ENCODE measurements at places on chromosomes 4 and X. TPM values are rescaled to one million over a fixed set of nuclear protein-coding genes. Genes with fewer than 3 reads are reported as not detected.

DNA sequence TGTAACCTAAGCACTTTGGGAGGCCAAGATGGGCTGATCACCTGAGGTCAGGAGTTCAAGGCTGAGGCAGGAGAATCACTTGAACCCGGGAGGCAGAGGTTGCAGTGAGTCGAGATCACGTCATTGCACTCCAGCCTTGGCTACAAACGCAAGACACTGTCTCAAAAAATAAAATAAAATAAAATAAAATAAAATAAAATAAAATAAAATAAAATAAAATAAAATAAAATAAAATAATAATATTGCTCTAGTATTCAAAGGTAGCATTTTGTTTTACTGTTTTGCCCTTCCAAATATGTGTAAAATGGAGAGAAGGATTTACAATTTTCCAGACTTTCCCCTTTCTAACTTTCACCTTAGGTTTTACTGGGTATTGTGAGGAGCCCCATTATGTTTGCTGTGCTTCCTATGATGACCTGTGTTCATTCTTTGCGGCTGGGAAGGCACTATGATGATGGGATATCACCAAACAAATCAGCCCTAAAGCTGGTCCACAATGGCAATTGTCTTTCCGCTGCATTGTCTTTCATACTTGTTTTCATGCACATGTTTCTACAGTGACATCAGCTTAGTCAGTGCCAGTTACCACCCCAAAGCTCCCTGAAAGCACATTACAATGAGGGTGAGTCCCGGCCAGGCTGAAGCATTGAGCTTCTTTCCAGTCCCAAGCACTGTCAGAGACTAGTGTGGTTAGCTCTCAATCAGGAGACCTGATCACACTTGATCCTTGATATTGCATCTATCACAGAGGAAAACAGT is 50.8 kb downstream of the DTHD1 start:
- DNase-seq, result no peak

- no peak for DNase-seq
These were observed 190.8 kb upstream of the GEMIN8 start for GRCh38 chrX:14220386-14220944.

The CXorf58 gene
- 0.37 TPM for total RNA-seq

DNA sequence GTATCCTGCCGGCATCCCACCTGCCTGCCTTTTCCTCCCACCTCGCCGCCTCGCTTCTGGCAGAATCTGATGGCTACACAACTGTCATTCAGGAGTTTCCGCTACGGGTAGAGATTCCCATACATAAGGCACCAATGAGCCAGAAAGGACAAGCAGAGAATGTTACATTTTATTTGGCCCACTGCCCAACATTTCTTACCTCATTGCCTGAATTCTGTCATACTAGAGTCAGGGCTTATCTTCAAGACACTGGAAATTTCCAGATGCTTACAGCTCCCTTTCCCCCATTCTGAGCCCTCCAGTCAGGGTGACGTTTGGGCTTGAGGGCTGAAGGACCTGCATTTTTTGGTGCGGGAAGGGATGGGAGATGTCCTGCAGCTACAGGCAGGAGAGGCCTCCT is 113.0 kb downstream of the NHS start:
- DNase-seq, result no peak

GRCh38 chr4:41865981-41866798 is 69.0 kb upstream of the TMEM33 start:
- no peak for DNase-seq

All from activated naive CD4-positive, alpha-beta T cell treated with anti-CD3 and anti-CD28 coated beads, Interleukin-2, amount 50 U/mL, for 72 hours (primary cell).